NCI-H2081 (cell line): ENCODE measurements at places on chromosomes 2 and 18.

DNA sequence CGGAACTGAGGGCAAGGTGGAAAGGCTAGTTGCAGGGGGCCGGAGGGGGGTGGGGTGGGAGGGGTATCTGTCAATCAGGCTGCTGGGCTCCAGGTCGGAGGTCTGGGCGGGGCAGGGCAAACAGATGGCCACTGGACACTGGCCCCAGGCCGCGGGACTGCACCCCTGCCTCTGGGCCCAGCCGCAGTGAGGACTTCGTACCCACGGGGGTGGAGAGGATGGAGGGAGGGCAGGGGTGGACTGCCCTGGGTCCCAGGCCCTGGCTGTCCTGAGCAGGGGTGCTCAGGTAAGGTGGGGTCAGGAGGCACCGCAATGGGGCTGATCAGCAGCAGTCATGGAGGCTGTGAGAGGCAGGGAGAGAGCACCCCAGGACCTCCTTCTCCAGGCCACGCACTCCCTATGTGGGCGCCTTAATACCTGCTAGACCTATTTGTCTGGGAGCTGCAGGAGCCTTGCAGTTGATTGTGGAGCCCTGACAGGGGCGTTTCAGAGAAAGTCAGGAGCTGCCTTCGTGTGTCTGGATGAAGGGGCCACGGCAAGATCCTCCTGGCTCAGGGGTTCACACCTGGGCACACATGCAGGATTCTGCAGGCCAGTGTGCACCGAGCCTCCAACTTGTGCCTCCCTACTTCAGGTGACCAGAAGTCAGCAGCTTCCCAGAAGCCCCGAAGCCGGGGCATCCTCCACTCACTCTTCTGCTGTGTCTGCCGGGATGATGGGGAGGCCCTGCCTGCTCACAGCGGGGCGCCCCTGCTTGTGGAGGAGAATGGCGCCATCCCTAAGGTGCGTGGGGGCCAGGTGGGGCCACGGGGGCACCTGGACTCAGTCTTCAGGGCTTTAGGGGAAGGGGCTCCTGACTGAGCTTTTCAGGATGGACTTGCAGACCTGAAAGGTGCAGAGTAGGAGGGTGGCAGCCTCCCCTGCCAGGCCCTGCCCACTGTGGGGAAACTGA, 1.5 kb downstream of the CTDSP1 start:
- DNase-seq, result no peak

DNA sequence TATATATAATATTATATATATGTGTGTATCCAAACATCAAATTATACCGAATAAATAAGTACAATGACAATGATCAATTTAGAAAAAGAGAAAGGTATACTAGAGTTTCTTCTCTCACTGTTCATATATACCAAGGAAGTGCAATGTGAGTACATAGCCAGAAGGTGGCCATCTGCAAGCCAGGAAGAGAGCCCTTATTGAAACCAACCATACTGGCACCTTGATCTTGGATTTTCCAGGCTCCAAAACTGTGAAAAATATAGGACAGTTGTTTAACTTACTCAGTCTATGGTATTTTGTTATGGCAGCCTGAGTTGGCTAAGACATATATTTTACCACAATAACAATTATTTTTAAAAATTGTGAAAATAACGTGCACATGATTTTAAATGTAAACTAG, 1490.2 kb upstream of the SLC39A10 start:
- DNase-seq, result peak; percentile 37

GRCh38 chr2:19774805-19775176, 127.0 kb downstream of the TTC32 start:
- DNase-seq, result no peak

GRCh38 chr2:220916931-220917330, 655.2 kb downstream of the EPHA4 start:
- DNase-seq, result no peak

GRCh38 chr2:127611076-127611925, 34.7 kb upstream of the GPR17 start:
- no peak for DNase-seq

GRCh38 chr2:42314892-42315468, 46.0 kb downstream of the COX7A2L start:
- DNase-seq, result no peak

DNA sequence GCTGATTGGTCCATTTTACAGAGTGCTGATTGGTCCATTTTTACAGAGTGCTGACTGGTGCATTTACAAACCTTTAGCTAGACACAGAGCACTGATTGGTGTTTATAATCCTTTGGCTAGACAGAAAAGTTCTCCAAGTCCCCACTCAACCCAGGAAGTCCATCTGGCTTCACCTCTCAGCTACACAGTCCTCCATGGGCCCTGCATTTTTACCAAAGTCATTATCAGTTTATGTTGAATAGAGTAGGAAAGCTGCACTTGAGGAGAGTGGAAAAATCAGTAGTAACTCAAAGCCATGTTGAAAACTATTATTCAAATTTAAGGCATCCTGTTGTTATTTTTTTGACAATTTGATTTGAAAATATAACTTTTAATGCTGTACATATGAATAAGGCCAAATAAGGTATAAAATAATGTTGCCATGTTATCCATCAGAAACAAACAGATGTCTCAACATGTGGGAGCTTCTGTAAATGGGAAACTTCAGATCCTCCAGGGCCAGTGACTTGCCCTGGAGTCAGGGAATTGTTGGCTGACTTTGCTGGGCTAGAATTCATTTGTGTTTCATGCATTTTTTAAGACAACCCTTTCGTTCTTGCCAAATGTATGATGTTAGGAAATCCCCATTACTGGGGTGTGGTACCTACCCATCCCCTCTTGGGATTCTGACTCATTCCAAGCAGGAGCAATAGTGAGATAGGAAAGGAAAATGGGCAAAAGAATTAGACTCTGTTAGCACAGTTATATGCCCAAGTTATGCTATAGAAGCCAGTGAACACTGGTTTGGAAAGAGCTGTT, 37.8 kb upstream of the CCDC195 start:
- DNase-seq, result no peak

GRCh38 chr2:44934983-44935728, 6.3 kb upstream of the SIX3 start:
- no peak for DNase-seq

GRCh38 chr18:74507927-74508326, 11.8 kb downstream of the CNDP2 start:
- no peak for DNase-seq

DNA sequence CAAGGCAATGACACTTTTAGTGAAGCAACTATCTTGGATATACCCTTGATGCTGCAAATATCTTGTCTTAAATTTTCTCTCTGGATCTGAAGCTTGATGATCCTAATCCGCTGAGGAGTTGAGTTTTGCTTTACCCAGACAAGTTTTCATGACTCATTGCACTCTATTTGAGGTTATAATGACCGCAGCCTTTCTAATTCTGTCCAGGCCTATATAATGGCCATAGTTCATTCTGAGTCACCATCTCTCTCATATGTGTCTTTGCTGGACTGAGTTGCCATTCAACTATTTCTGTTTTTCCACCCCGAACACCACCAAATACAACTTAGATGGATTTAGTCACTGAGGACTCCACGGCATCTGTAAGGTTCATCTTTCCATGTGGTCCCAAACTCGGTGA, 802.1 kb upstream of the FAM98A start:
- DNase-seq, result no peak

DNA sequence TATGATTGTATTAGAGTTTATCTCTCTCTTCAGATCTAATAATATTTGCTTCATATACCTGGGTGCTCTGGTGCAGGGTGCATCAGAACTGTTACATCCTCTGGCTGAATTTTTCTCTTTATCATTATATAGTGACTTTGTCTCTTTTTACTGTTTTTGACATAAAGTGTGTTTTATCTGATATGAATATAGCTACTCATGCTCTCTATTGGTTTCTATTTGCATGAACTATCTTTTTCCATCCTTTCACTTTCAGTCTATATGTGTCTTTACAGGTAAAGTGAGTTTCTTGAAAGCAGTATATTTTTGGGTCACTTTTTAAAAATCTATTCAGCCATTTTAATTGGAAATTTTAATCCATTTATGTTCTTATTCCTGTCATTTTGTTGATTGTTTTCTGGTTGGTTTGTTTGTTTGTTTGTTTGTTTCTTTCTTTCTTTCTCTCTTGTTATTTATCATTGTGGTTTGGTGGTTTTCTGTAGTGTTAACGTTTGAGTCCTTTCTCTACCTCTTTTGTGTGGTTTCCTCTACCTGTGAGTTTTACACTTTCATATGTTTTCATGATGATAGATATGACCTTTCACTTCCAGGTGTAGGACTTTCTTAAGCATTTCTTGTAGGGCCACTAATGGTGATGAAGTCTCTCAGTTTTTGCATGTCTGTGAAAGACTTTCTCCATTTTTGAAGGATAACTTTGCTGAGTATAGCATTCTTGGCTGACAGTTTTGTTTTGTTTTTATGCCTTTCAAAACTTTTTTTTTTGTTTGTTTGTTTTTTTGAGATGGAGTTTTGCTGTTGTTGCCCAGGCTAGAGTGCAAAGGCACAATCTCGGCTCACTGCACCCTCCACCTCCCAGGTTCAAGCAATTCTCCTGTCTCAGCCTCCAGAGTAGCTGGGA, 54.9 kb downstream of the CCNT2 start:
- DNase-seq, result no peak

DNA sequence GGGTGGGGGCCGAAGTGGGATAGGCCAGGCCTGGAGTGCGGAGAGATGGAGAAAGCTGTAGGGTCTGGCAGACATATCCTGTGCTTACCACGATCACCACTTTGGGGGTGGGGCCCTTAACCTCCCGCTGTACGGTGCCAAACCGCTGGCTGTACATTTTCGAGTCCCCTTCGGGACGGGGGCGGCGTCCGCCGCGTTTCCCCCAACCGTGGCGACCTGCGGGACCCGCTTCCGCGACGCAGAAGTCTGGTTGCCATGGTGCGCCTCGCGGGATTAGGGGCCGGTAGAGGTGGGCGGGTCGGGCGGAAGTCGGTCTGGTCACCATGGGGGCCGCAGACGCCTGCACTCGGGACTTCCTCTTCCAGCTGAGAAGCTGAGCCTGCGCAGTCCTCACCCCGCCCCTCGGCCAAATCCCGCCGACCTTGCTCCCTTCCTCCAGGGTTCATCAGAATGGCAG, at the start of gene CFAP53:
Gene CFAP53, minus strand, starts transcription at position 248 of the 457 bp plus-strand sequence. Its CDS starts 91 bp downstream, at position 157.
- peak; percentile 48 for DNase-seq

DNA sequence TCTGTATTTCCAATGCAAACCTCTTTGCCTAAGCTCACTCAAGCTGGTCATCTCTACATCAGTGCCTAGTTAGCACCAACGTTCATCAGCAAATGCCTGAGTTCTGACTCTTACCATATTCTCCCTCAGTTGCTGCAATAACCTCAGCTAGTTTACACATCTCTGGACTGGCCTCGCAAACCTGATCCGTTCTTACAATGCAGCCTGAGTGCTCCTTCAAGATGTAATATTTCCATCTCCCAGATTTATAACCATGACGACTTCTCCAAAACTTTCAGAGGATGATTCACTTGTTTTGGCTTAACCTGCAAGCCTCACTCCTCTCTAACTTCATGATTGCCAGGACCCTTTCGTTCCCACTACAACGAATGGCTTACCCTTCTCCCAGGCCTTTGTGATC, 69.7 kb downstream of the DIPK1C start:
- no peak for DNase-seq

GRCh38 chr2:187055463-187055862, 206.5 kb upstream of the ZSWIM2 start:
- DNase-seq, result no peak

DNA sequence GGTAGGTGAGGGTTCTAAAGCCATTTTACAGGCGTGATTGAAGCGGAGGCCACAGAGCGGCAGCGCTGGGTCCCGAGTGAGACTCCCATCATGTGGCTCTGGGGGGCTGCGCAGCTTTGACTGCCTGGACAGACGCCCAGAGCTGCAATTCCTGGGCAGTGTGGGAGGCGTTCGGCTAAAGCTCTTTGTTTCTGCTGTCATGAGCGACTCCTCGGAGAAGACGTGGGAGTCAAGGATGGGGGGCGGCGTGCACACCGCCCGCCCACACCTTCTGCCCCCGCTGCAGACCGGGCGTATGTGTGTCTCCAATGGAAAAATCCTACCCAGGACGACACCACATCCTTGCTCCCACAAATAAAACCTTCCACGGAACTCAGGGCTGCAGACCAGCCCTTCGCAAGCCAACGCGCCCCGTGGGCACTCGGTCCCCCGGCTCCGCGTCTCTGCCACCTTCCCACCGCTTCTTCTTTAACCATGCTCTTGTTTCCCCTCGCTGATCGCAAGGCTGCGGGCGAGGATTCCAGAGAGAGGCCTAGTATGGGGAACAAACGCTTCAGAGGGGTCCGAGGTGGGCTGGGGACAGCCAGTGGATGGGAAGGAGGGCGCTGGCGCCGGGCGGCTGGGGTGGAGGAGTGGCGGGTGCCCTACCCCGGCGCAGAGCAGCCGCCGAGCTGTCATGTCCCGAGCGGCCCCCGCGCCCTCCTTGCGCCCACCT, 680 bp upstream of the LBH start:
- DNase-seq, result no peak

GRCh38 chr2:163171786-163172530, 333.4 kb upstream of the KCNH7 start:
- DNase-seq, result no peak

DNA sequence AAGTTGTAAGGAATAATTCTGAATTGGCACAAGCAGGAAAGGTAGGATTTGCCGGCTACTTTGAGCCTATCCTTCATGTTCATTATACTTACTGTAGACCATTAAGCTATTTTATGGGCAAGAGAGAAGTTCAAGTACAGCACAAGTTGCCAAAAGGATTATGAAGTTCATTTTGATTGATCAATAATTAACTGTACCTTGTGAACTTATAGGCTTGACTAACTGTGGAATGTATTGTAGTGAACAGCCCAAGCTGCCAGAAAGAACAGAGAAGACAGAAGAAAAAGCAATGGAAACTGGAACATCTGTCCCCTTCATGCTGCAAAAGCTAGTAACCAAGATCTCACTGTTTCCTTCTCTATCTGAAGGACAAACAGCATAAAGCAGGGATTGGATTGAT, 810.1 kb upstream of the ZEB2 start:
- DNase-seq, result no peak

DNA sequence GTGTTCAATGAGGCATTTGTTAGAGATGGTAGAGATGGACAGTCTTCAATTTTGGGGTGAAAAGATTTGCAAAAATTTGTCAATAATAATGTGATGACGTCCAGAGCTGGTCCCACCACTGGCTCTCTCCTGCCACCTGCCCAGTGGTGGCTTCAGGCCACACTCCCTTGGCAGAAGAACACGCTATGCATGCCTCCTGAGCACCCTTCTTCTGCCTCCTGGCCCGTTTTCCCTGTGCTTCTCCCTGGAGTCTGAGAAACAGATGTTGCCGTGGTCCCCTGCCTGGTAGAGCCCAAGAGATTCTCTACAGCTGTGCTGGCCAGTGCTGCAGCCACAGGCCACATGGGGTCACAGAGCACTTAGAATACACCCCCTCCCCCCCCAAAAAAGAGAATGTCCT, 33.6 kb downstream of the INPP5D start:
- no peak for DNase-seq

GRCh38 chr2:132522901-132523300, 106.3 kb downstream of the GPR39 start:
- no peak for DNase-seq

- DNase-seq, result no peak
Observed at GRCh38 chr2:134193006-134193405, 60.9 kb upstream of the MGAT5 start.

GRCh38 chr2:85695121-85695520, 963 bp downstream of the GNLY start:
- DNase-seq, result no peak

GRCh38 chr2:98702858-98703620, 27.9 kb downstream of the MGAT4A start:
- DNase-seq, result no peak

GRCh38 chr2:86445436-86445835, 4.3 kb downstream of the KDM3A start:
- no peak for DNase-seq
